ENCODE measurements at places on chromosomes 13 and 19.
A peak's percentile ranks its signal among the peaks of the same experiment; 100 is the strongest.

GRCh38 chr19:1576242-1577089 lies 8.3 kb upstream of the MEX3D start:
- no peak for DNase-seq

DNA sequence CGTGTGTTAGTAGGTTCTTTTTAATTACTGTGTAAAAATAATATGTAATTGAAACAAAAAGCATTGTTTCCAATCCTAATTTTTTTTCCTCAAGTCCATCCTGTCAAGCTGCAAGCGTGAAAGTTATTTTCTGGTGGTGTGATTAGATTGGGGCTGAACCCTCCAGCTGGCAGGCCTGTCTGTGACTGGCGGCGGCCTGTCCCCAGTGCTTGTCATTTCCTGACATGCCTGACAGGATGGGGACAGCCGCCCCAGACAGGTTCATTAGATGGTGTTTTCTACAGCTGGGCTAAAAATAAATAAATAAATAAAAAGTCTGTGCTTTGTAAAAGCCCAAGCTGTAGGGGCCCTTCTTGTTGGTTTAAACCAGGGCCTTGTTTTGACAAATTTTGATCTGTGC lies 53.7 kb upstream of the MAB21L1 start:
- no peak for DNase-seq

DNA sequence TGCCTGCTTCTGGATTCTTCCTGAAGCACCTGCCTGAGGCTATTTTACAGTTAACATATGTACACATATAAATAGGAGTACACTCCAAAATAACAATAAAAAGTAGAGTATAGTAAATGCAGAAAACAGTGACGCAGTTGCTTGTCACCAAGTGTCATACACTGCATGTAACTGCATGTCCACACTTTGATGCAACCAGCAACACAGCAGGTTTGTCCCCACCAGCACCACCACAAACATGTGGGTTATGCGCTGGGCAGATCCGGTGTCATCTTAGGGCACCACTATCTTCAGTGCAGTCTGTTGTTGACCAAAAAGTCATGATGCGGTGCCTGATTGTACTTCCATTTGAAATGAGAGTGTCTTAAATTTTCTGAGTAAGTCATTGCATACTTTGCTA lies 51.3 kb downstream of the COL4A2 start:
- no peak for DNase-seq

DNA sequence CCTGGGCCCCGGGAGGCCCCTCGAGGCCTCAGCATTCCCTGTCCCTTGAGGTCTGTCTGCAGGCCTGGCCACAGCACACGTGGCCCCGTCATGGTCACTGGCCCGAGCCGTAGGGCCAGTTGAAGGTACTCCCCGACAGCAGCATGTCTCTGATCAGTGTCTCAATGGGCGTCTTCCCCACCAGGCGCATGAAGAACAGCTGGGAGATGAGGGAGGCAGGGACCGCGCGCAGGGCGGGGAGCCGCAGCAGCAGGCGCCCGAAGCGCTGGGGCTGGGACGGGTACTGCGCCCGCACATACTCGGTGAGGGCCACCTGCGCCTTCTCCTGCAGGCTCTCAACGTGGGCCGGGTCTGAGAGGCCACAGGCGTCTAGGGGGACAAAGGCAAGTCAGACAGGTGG lies 6.2 kb downstream of the OCEL1 start:
- no peak for DNase-seq

DNA sequence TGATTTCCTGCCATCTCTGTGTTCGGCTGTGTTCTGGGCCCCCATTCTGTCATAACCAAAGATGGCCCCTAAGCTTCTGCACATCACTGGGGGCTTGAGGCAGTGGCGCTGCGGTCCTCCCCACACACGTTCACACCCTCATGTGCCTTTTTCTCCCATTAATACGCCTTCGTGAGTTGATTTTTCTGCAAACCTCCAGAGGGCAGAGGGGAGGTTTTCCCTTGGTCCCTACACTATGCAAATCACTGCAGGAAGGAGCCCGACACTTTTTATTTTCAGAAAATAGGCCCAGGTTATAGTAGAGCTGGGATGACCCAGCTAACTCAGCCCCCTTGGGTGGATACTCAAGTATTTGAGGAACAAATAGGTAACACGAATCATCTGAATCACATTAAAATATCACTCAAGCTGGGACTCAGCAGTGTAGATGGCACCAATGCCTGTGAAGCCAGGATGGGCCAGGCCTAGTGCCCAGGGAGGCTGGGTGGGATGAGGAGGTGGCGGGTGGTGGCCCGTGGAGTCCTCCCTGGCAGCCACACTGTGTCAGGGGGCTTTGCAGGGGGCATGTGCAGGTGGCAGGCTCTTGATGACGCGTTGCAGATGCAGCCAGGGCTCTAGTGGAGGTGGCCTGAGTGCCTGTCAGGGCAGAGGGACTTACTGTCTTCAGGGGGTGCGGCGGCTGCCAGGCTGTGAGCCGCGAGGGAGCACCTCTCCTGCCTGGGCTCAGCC lies 234.3 kb downstream of the TEX29 start:
- no peak for DNase-seq

DNA sequence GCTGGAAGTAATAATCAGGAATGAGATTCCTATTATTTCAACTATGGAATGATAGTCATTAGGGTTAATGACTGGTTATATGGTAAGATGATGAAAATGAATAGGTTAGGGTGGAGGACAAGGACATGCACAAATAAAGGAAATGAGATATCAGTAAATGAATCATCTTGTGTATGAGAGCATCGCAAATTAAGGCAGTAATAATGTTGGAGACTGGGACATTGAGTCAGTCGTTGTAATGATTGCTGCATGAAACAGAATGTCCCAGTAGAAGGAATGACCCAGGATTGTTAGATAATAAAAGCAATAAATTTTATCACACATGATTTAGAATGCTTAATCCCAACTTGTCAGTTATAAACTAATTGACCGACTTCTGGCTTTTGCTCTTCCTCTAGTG lies 1733.7 kb upstream of the PCDH20 start:
- DNase-seq = no peak

DNA sequence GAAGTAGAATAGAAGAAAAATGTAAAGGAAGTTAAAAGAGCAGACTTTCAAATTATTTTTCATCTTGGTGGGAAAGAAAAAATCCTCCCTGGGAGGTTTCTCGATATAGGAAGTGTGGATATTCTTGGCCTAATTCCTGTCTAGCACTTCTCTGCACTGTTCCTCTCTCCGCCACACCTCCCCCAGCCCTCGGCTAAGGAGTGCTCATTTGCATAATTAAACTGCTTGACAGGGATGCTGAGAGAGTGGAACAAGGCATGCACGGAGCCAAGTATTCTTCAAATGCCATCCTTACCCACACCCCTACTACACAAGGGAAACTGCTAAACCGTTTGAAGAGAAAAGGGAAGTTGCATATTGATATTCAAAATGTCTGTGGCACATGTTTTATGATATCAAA lies 511.0 kb upstream of the HTR2A start:
- no peak for DNase-seq

GRCh38 chr19:38394488-38394887 lies 6.0 kb downstream of the SPRED3 start:
- peak; percentile 50 for DNase-seq

DNA sequence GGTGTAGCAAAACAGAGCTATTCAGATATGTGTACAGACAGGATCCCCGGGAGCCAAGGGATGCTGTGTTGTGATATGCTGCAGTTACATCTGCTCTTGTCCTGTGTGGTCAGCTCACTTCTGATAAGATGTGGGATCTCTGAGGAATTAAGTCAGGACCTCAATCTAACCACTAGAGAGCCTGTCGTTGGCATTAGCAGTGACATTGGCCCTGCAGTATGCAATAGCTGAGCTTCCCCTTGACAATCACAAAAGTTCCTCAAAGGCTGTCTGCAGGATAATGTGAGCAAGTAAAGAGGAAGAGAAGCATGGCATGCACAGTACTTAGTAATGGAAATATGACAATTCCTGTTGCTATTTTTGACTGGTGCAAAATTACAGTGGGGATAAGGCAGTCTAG lies 203.4 kb upstream of the MIR17HG start:
- DNase-seq = no peak

DNA sequence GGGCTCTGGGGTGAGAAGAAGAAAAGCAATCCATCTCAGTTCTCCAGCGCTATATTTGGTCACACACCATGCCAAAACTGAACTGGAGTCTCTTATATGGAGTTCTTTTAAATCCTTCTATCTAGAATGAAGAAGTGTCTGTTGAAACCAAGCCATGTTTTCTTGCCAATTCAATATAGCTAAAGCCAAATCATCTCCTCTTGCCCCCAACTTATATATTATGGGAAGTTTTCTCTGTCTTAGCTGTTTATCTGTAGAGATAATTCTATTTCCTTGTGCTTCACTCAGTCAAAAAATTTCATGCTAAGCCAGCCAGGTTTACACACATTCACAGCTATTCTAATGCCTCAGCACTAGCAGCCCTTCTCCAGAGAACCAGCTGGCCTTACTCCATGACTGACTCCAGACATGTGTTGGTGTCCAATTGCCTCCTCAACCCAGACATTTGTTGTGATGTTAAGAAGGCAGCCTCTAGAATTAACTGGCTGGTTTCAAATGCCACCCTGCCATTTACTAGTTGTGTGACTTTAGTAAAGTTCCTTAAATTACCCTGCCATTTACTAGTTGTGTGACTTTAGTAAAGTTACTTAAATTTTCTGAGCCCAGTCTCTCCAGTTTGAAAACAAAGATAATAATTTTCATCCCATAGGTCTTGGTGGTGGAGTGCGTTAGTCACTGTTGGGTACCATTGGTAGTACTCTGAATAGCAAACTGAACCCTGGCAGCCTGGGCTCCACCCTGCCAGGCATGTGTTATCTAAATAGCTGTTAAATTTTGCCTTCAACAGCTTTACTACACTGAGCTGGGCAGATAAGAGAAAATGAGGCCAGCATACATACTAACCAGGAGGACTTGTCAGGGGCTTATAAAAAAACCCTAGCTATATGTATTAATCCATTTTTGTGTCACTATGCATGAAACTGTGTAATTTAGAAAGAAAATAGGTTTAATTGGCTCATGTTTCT lies 525.1 kb downstream of the LMO7 start:
- no peak for DNase-seq

DNA sequence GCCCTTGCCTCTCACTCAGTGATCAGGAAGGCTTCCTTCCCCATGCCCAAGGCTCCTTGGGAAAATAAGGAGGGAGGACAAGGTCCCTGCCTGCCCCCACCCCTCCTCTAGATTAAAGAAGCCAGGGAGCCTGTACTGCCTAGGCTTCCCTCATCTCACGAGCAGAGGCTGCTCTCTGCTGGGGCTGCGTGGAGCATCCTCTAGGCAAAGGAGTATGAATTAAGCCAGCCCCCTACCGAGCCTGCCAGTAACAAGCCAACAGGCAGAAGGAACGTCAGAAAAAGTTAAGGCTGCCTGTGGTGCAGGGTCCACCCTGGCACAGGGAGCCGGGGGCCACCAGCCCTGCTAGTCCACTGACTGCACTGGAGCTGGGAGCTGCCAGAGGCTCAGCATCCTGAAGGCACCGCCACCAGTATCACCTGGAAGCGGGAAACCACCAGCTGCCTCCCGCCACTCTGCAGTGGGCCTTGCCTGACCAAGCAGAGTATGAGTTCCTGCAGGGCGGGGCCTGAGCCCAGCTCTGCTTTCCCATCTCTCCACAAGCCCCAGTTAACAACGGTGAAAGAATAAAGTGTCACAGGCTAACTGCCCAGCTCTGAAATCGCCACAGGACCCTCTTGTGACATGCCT lies 6.8 kb downstream of the NAPA start:
- DNase-seq = no peak

- no peak for DNase-seq
These were observed 398.8 kb downstream of the DLEU7 start for GRCh38 chr13:50444726-50445125.

DNA sequence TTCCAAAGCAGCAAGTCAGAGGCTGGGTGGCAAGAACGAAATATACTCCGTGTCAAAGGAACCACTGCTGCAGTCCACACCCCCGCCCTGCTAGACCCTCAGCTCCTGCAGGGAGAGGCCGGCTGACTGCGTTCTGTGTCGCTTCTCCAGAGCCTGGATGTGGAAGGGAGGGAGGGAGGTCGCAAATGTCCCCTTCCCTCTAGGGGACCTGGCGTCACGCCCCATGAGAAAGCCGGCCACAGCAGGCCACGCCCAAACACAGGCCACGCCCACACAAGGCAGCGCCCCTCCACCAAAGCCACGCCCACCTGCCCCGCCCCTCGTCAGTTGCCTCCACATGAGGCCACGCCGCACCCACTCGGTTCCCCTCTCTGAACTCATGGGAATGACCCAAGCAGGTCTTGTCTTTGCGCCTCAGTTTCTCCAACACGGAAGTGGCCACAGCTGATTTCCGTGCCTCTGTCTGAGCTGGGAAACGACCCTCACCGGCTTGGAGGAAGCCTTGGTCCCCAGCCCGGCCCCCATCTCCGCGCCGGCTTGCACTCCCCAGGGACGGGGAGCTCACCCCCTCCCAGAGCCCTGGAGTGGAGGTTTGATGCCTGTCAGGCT lies 38.4 kb upstream of the TCF3 start:
- DNase-seq = peak; percentile 31

DNA sequence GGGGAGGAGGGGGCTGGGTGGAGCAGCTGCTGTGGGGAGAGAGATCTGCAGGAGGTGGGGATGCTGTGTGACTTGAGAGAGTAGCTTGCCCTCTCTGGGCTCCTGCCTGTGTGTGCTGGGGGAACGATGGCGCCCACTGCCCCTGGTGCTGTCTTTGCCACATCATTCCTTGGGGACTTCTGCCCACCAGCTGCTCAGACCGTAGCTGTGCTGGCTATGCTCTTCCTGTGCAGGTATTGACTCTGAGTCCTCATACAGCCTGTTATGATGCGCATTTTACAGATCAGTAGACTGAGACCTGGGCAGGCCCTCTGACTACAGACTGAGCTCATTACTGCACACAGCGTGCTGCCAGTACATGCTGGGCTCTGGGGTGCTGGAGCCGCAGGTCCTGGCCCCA lies 51.1 kb downstream of the DNM2 start:
- no peak for DNase-seq

GRCh38 chr19:35868172-35868822 lies at the start of gene APLP1:
TSS of gene APLP1 (plus strand) at chr19:35868574. CDS start at chr19:35868637, 63 bp downstream.
- DNase-seq = peak; percentile 68

GRCh38 chr19:7500811-7501450 lies 12.1 kb upstream of the PEX11G start:
- DNase-seq = peak; percentile 40

- DNase-seq = no peak
These were observed 51.1 kb downstream of the KCNC3 start for GRCh38 chr19:50277966-50278580.

DNA sequence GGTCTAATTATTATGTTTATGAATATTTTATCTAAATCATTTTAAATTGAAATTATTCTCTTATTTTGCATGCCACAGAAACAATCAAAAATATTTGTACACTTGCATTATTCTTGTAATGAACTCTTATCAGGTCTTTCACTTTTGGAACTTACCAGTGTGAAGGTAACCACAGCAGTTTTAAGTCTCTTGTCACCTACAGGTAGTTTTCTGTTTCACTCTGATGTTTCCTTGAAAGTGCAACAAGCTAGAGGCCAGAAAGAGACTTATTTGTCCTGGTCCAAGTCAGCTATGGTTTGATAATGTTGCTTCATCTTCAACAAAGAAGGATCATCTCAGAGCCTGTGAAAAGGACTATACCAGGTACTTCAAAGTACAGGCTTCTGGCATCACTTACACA lies 133.4 kb upstream of the NBEA start:
- no peak for DNase-seq

- DNase-seq = no peak
These were observed 70.7 kb downstream of the PTPRS start for GRCh38 chr19:5269926-5270325.
